AG09319 (cell line): ENCODE measurements at places on chromosomes 11 and 22.

DNA sequence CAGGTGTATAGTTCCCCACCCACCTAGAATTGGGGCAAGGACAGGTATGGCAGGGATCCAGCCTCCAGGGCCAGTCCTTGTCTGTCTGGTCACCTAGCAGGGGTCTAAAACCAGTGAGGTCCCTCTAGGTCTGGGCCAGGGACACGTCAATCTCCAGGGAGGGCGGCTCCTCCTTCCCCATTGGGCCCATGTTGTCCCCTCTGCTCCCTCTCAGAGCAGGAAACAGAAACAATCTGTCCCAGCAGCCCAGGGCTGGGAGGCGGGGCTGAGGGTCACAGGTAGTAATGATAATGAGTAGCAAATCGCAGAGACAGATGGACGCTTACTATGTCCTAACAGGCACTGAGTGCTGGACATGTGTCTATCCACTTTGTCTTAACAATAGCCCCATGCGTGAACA, 22.8 kb upstream of the SYT7 start:
- DNase-seq, result no peak

DNA sequence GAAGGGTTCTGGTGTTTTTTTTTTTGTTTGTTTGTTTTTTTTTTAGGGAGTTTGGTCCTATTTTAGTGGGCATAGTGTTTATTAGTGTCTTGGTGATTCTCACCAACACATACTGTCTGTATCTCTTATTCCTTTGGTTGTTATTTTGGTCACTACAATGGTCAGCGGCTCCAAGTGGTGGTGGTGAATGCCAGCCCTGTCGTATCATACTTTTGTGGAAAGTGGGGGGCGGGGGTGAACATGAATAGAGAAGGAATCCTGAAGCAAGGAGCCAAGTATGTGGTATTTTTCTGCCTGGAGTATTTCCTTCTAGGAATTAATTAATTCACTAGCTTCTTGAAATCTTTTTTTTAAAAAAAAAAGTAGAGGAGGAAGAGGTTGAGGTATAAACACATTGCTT, 79.6 kb downstream of the GRK3 start:
- no peak for DNase-seq

DNA sequence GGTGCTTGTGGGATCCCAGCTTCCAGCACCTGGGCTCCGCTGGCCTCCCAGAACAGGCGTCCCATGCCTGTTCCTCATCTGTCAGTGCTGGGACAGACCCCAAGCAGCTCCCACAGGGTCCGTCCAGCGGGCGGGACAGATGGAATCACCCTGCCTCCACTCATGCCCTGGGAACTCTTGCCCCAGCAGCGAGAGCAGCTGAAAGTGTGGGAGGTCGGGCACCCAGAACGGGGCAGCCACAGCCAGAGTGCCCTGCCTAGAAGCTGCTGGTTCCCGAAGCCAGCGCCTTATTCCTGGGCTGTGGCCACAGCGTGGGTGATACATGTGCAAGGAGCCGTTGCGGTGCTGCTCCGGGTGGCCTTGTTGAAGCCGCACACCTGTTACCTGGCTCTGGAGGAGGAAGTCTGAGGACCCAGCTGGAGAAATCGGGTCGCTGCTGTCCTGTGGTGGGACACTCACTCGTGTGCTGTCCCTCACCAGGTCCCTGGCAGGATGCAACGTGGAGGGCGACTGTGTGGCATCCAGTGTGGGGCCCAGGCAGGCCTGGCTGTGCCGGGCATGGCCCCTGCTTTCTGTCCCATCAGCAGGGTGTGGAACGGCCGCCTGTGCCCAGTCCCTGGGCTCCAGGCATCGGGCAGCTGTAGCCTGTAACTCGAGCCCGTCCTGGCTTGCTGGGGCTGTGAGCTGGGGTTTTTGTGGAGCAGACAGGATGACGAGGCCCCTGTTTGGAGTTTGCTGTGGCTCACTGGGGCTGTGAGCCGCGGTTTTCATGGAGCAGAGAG, 16.2 kb downstream of the GRAMD4 start:
- DNase-seq, result no peak

DNA sequence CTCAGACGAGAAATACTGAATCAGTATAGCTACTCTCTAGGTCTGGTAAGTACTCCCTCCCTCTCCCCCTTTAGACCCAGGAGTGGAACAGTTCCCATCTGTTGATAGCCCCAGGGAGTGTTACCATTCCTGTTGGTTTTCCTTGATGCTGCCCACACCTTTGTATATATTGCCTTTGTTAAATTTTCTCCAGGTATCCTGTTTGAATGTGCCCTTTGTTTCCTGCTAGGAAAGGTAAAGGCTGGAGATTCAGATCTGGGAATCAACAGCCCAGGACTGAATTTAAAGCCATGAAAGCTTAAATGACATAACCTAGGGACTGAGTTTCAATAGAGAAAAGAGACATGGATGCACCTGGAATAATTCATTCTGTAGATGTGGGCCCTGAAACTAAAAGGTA, 68.3 kb downstream of the CCDC83 start:
- DNase-seq, result no peak

DNA sequence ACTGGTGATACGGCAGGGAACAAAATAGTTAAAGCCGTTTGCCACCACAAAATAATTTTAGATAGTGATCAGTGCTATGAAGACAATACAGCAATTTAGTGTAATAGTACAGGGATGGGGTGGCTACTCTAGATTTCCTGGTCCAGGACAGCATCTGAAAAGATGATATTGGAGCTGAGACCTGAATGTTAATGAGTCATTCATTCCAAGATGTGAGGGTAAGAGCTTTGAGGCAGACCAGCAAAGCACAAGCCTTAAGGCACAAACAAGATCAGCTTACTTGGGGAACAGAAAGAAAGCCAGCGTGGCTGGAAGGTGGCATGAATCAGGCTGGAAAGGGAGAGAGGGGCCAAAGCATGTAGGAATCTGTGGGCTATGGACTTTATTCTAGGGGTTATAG, 132.3 kb downstream of the TRIM44 start:
- DNase-seq, result peak; percentile 30

GRCh38 chr11:37948258-37948657, 1350.2 kb upstream of the RAG2 start:
- no peak for DNase-seq

- peak; percentile 69 for DNase-seq
Observed at GRCh38 chr11:76604626-76605241, 65.8 kb downstream of the LRRC32 start.

DNA sequence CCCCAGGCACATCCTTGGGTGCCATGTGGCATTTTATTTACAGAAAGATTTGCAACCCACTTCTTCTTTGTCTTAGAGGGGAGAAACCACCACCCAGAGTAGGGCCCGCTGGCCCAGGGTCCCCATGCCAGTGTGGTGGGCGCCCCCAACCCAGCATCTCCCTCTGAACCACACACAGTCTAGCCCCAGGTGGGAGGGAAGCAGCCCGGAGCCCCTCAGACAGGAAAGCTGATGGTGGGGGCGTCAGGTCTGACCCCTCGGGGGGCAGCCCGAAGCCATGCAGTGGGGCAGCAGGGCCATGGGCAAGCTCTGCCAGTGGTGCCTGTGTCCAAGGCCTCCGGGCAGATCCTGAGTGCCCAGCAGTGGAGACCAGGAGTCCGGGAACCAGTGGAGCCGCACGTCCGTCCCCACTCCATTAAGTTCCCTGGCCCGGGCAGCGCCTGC, 11.7 kb downstream of the TRPM5 start:
- DNase-seq, result no peak

DNA sequence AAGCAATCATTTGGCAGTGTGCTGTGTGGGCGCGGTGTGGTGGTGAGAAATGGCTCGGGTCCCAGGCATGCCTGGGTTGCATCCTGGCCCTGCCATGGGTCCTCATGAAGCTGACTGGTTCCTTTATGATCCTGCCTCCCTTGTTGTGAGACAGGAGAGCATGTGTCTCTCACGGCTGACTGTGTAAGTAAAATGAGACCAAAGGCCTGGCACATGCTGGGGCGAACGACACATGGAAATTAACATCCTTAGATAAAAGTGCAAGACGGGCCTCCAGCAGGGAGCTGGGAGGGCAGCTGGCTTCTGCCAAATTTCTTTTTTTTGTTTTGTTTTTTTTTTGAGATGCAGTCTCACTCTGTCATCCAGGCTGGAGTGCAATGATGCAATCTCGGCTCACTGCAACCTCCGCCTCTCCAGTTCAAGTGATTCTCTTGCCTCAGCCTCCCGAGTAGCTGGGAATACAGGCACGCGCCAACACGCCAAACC, 9.4 kb upstream of the FBLN1 start:
- DNase-seq, result no peak

- DNase-seq, result no peak
Observed at GRCh38 chr11:59212744-59213631, at the start of gene MPEG1. Gene MPEG1 (minus strand): TSS chr11:59212927. CDS start chr11:59212865, 62 bp downstream.

DNA sequence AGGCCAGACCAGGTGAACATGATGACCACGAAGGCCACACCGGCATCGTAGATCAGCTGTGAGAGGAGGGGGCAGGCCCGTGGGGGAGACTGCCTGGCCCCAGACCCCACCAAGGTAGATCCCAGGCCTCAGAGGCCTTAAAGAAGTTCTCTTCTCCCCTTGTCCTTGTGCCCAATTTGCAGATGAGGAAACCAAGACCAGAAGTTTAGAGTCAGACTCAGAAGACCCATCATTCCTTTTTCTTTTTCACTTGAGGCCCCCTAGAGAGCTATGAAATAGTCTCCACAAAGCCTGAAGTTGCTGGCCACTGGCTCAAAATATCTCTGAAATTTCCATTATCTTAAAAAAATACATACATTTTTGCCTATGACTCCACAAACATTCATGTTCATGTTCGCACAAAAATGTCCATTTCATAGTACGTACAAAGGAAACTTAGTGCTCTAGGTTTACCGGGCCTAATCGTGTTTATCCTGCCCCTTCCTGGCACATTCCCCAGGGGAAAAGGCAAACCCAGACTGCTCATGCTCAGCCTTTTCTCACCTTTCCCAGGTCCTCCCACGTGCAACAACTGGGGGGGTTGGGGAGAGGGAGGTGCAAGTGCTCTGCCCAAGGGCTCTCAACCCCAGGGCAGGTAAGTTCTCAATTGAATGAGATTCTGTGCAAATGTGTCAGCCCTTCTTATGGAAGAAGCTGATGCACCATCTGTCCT, 19.2 kb downstream of the SLC43A1 start:
- DNase-seq, result no peak

- no peak for DNase-seq
Observed at GRCh38 chr11:36233204-36233603, 56.0 kb downstream of the COMMD9 start.

DNA sequence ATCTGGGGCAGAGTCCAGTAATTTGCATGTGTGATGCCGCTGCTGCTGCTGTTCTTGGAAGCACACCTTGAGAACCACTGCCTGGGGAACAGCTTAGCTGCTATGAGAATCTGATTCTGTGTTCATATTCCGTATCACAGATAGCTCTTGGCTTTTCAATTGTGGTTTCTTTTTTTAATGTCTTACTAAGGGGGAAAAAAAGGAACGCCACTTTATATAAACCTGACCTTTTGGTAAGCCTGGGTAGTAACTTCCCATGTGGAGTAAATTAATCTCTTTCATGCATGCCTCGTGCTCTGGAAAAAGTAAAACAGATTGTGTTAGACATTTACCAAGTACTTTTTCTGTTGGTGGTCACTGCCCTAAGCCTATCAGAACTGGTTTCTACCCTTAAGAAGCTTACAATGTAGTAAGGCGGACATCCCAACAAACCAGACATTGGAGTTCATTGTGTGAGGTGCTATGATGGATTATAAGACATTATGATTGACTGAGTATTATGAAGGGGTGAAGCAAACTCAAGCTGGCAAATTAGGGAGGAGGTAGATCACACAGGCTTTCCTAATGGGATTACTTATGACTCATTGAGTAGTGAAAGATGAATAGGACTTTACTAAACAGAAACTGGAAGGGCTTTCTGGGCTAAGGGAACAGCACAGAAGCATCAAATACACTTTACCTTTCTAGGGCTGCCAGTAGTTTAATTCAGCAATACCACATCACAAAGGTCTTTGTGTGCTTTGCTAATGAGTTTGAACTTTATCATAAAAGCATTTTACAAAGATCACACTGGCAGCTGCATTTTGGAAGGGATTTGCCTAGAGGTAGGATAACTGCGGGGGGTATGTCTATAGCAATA, 64.7 kb downstream of the MAML2 start:
- peak; percentile 65 for DNase-seq

DNA sequence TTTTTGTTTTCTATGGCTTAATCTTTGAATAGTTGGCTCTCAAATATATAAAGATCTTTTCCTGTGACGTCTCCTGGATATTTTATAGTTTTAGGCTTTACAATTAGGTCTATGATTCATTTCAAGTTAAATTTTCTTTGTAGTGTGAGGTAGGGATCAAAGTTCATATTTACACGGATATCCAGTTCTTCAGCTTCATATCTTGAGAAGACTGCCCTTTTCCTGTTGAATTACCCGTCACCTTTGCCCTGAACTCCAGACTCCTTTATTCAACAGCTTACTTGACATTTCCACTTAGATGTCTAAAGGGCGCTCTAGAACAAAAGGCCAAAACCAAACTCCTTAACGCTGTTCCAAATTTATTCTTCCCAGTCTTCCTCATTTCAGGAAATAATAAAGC, 51.7 kb downstream of the TTC17 start:
- DNase-seq, result no peak

- DNase-seq, result no peak
Observed at GRCh38 chr11:134543645-134544044, 131.6 kb upstream of the B3GAT1 start.

- peak; percentile 54 for DNase-seq
Observed at GRCh38 chr22:38870312-38870741, 1.7 kb downstream of the CBX6 start.

- DNase-seq, result no peak
Observed at GRCh38 chr22:50674606-50675552, 2.3 kb downstream of the SHANK3 start.
